ENCODE measurements at places on chromosomes 1 and 21. TPM values are rescaled to one million over a fixed set of nuclear protein-coding genes. Genes with fewer than 3 reads are reported as not detected.

Gene CLDN8
- 60.0 TPM for total RNA-seq

Gene MAP1LC3C
- total RNA-seq: 1.9 TPM

Gene PRAMEF27
- not detected for total RNA-seq

Gene JAM2
- 12.1 TPM for total RNA-seq

Gene UQCRHL
- 4.7 TPM for total RNA-seq

Gene DCST1
- total RNA-seq: not detected

Gene CELA2B
- total RNA-seq: not detected

Gene ADAMTSL4
- 28.2 TPM for total RNA-seq

Gene CSF3R
- total RNA-seq: 30.0 TPM

Gene ORC1
- 4.0 TPM for total RNA-seq

Gene UBE2U
- total RNA-seq: not detected

Gene MYOG
- total RNA-seq: 32.3 TPM

Gene LEPROT
- 80.8 TPM for total RNA-seq

Gene KIF2C
- total RNA-seq: 13.3 TPM

Gene RHCE
- total RNA-seq: 4.9 TPM

Gene LMX1A
- total RNA-seq: 0.12 TPM

Gene SLC16A4
- 40.9 TPM for total RNA-seq

Gene IL10RB
- 22.9 TPM for total RNA-seq

Gene SELL
- 11.6 TPM for total RNA-seq

Gene PLA2G2D
- not detected for total RNA-seq

Gene KAZN
- total RNA-seq: 23.9 TPM

Gene MPL
- 0.58 TPM for total RNA-seq

Gene PRAMEF4
- not detected for total RNA-seq

Gene ZYG11A
- total RNA-seq: 0.12 TPM

Gene ITLN2
- total RNA-seq: not detected

Gene COL24A1
- total RNA-seq: 1.9 TPM

Gene IFNLR1
- 3.6 TPM for total RNA-seq

Gene CDK18
- 22.9 TPM for total RNA-seq

Gene C1orf94
- total RNA-seq: not detected

Gene CNTN2
- total RNA-seq: 1.8 TPM

Gene OR2W3
- total RNA-seq: 2.6 TPM

Gene PTPRC
- 26.6 TPM for total RNA-seq

Gene FCGR1A
- 6.2 TPM for total RNA-seq

Gene AGMAT
- total RNA-seq: 20.6 TPM

Gene MRPL9
- 59.6 TPM for total RNA-seq

Gene GLIS1
- 3.0 TPM for total RNA-seq
